ENCODE measurements at places on chromosomes 3 and 15. TPM values are rescaled to one million over a fixed set of nuclear protein-coding genes. Genes with fewer than 3 reads are reported as not detected.

CPEB1 gene
- under 0.01 TPM for total RNA-seq

PRTG gene
- total RNA-seq: 0.40 TPM

CCR1 gene
- not detected for total RNA-seq

CFAP44 gene
- 0.22 TPM for total RNA-seq

ADPGK gene
- total RNA-seq: 39.7 TPM

UBAP1L gene
- total RNA-seq: 2.6 TPM

GOLGA8A gene
- total RNA-seq: 0.40 TPM

TMEM108 gene
- not detected for total RNA-seq

GLDN gene
- not detected for total RNA-seq

CD96 gene
- not detected for total RNA-seq

SEMA5B gene
- under 0.01 TPM for total RNA-seq

UQCRC1 gene
- 249 TPM for total RNA-seq

CCDC39 gene
- total RNA-seq: not detected

STARD5 gene
- total RNA-seq: 0.87 TPM

GRAMD1C gene
- total RNA-seq: 25.6 TPM

TICRR gene
- total RNA-seq: 0.40 TPM

KCNMB2 gene
- not detected for total RNA-seq
